ENCODE measurements at places on chromosomes 4 and X.

DNA sequence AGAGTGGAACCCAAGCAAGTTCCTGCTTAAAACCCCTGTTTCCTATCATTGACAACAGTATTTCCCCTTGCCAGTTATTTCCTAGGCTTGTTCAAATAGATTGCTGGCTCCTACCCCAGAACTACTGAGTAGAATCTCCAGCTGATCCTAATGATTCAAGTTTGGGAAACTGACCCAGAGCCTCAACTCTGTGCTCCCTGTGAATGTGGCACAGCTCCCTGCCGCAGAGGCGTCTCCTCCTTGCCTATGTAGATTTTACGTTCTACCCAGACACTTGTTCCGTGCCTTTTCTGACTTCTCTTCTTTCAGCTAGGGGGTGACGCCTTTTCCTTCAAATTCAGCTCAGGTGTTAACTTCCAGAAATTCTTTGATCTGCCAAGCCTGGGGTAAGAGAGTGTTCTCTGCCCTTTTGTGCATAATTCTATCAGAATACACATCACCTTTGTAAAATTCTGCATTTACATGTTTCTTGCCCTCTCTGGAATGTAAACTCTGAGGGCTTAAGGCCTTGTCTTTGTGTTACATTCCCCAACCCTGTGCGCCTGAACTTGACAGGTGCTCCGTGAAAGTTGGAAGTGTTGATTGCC is 4.4 kb downstream of the LSM6 start:
- no peak for DNase-seq

DNA sequence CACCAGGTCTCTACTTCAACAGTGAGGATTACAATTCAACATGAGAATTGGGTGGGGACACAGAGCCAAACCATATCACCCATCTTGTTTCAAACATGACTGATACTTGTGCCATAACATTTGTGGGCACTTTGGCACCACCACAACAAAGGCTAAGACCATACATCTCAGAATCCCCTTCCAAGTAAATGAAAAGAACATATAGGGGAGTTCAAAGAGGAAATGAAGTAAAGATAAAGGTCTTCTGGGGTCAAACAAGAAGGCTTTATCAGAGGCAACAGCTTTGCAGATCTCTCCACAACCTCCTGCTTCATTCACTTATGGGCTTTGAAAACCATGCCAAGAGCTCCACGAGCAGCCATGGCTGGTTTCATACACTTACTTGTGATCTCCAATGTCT is 122.7 kb downstream of the ANKRD50 start:
- DNase-seq: no peak

DNA sequence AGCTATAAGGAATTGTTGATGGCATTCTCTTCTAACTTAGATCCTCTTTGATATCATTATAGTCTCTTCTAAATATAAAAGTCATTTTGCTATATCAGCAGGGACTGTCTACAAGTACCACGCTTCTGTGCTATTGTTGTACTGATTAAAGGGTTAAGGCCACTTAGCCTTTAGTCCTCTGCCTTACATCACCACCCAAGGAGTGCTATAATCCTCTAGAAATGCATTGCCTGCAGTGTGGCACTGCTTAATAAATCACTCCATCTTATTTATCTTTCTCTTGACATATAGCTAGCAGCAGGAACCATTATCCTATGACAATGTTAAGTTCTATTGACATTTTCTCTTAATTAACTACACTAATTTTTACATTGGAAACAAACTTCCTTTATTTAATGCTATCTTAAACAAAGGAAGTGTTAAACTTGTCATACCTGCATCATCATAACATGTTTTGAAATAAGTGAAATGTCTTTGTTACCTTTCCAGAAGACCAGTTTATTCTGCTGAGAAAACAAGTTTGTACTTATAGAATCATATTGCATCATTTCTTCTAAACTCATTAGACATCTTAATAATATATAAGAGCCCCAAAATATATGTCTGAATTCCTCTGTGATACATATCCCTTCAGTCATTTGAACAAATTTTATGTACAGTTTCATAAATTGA is 360.9 kb upstream of the ATOH1 start:
- no peak for DNase-seq

- DNase-seq: no peak
Measured at GRCh38 chr4:2932951-2933565, 30.1 kb downstream of the NOP14 start.

DNA sequence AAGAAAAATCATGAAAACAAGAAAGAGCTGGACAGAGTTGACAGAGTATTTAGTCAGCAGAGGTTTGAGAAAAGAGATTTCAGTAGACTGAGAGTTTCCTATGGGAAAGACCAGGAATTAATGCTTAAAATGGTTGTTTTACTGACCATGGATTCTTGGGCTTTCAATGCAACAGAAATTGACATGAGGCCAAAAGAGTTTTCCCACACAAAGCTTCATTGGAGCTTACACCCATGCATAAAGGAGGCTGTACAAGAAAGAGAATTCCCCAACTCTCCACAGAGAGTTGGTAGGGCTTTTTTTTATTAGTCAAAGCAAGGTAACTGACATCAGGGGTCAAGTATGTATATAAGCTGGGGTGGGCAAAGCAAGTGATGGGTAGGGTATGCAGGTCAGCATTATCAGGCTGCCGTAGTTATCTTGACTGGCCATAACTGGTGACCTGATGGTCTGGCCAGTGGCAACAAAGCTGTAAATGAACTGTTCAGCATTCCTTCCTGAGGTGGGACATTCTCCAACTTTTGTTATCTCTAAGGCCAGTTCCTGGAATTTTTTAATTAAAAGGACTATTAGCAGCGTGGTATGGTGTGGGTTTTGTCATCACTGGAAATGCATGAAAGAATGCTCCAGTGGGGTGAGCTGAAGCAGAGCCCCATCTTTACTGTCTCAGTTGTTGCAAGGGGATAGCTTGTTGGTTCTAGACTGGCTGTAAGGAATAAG is 117.0 kb downstream of the ADAM29 start:
- DNase-seq: no peak

- no peak for DNase-seq
Measured at GRCh38 chr4:149973181-149973580, 105.1 kb upstream of the DCLK2 start.

DNA sequence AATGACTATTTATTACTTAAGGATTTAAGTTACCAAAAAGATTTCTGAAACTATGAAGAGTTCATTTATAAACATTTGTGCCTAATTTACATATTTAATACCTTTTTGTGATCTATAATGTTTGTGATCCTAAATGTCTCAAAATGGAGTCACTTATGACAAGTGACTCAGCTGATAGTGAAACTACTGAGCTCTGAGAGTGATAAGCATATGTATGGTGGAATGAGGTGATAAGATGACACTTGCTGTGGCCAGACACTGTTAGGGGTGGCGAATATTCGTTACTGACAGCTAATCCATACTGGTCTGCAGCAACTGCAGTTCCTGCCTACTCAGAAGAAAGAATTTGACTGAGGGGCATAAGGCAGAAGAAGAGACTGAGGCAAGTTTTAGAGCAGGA is 5.5 kb upstream of the NXF3 start:
- DNase-seq: no peak

DNA sequence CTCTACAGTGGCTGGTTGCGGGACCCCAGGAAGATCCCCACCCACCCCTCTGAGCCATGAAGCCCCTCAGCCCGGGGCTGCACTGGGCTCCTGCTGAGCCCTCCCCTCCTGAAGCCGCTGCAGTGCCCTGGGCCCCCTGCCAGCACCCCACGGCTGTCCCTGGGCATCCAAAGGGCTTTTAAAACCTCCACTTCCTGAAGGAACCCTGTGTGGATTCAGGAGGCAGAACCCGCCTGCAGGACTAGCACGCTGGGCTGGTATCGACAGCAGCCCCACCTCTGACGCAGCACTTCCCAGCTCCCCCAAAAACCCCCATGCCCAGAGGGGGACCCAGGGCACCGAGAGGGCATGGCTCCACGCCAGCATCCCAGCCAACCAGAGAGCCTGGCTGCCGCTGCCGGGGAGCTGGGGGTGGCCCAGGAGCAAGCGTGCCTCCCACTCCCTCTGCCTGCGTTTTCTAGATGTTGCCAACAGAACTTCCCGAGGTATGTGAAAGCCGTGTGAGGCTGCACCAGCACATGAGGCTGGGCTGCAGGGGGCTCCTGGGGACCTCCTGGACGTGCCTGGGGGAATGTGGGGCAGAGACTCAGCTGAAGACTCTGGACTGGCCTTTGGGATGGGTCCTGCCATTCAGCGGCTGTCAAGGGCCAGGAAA is 6.3 kb downstream of the MXD4 start:
- DNase-seq: no peak

DNA sequence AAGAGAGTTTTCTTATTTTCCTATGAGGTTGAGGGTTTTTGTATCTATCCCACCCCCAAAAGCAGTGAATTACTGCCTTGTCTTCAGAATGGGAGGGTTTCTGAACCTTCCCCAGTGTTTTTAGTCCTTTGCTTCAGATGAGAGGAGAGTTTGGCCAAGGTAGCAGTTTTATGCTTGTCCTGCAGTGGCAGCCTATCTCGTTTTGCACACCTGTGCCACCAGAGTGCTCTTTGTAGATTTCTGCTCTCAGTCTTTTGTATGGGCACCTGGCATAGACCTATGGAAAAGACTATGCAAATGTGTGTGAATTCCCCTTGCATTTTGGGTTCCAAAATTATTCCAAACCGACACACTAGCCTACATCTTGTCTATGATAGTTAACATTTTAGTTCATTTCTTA is 5.8 kb downstream of the TBC1D19 start:
- DNase-seq: no peak

- no peak for DNase-seq
Measured at GRCh38 chr4:3388471-3389232, 53.1 kb upstream of the HGFAC start.

GRCh38 chr4:164989471-164989870 is 12.0 kb upstream of the TRIM61 start:
- DNase-seq: no peak

DNA sequence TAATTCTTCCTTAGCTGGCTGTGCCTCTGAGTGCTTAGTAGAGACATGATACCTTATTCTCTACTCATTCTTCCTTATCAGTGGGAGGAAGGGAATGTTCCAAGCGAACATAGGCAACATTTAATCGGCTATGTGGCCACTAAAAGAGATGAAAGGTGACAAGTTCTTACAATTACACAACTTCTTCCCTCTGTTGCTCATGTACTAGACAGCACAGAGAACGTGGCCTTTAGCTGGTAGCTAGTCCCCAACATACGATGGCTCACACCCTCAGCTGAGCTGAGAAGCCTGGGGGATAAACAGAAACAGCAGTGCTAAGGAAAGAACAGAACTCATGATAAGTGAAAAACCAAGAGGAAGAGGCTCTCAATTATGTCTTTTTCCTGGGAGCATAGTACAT is 52.2 kb downstream of the APOO start:
- no peak for DNase-seq

- DNase-seq: peak; percentile 62
Measured at GRCh38 chrX:56788717-56789122, 59.7 kb downstream of the NBDY start.

DNA sequence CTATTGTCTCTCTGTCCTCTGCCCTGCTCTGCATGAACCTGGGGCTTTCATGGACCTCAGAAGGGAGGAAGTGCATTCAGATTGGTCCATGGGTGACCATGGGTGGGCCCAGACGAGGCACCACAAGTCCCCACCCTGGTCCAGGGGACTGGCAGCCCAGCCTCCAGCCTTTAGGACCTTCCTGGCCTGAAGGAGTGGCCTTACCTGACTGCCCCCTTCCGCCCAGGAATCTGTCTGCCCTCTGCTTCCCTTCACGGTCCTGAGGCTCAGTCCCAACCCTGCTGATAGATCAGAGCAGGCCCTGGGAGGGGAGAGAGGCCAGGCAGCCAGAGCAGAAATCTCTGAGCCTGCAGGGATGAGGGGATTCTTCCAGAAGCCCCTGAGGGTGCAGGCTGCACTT is 455.4 kb downstream of the PCDH18 start:
- no peak for DNase-seq

DNA sequence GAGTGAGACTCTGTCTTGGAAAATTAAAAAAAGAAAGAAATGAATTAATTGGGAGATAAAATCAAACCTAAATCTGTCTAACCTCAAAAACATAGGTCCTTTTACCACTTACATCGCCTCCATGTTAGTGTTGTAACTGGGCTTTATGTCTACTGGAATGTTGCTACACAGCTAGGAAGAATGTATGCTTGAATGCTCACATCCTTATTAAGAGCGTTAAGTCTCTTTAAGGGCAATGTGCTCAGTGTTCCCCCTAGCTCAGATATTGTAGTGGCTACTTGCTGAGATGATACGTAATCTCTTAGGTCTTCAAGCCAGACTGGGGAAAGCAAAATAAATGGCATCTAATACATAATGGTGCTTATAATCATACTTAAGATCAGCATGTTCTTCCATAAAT is 1072.8 kb downstream of the PDHA2 start:
- DNase-seq: no peak

DNA sequence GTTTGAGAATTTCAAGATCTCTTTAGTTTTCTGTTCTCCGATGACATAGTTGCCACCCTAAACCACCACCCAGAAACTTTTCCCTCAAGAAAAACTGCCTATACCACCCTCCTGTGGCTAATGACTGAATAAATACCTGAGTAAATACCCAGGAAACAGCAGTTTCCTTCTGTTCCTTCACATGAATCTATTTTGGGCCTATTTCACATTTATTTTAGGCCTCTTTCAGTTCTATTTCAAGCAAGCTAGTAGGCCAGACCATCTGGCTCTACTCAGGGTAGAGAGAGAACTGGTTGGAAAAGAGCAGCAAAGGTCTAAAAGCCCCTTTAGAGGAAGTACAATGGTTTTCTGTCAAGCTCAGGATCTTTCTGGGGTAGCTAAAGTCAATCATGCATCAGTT is 23.4 kb downstream of the ARHGEF9 start:
- DNase-seq: peak; percentile 42

GRCh38 chrX:41906515-41907187 is 16.7 kb downstream of the CASK start:
- DNase-seq: no peak

- DNase-seq: no peak
Measured at GRCh38 chr4:138389976-138390685, 148.0 kb upstream of the SLC7A11 start.

- DNase-seq: no peak
Measured at GRCh38 chr4:70688795-70689231, 481 bp downstream of the UTP3 start.

DNA sequence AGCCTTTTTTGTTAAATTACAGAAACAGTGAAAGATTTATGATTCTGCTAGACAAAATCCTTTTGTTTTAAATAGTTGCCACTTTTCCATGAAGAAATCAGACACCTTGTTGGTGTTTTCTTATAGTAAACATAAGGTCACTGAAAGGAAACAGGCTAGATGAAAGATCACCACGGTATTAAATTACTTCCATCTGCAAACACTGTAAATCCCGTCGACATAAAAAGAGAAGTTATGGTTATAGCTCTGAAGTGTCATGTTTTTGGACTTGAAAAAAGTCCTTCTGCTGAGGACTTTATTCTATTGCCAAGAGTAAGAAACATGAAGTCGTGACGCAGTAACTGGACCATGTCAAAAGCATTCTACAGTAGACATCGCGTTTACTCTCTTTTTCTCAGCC is 567.6 kb upstream of the SLIT2 start:
- DNase-seq: no peak

GRCh38 chr4:168502861-168503260 is 6.0 kb downstream of the PALLD start:
- DNase-seq: no peak

- DNase-seq: no peak
Measured at GRCh38 chr4:56326363-56326762, 60.9 kb downstream of the AASDH start.
